GM23248 (cell line): ENCODE measurements at places on chromosomes 16 and 17. TPM values are rescaled to one million over a fixed set of nuclear protein-coding genes. Genes with fewer than 3 reads are reported as not detected.

The CDRT15L2 gene
- total RNA-seq, result not detected in 2 replicates

DNA sequence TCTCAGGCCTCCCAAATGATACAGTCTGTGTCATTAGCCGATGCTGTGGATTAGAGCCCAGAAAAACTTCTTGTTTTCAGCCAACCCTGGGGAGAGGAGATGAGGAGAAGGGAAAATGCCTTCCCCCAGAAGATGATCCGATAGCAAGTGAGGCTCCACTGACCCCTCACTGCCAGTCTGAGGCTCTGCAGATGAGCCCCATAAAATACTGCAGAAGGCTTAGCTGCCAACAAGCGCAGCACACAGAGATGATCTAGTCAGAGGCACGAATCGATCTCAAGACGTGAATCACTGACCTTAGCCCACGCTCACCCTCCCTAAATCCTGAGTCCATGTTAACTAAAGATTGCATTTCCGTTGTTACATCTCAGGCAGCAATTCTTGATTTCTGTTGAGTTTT is 31.5 kb downstream of the SALL1 start:
- no peaks in the 10 kb centered on the region for H3K36me3 ChIP-seq
- DNase-seq, result peak; percentile 77
- peaks cover 9% of the 10 kb centered on the region for H3K4me1 ChIP-seq
- no peak overlapping the region for H3K27ac ChIP-seq
- H3K4me3 ChIP-seq, result peak overlapping the region; percentile 23; the same call in 1 of the 2 replicates
- peaks cover 3% of the 10 kb centered on the region for H3K27me3 ChIP-seq

- 0 out of 2 replicates have a peak, but pooled peaks cover 3% of the 10 kb centered on the region for H3K36me3 ChIP-seq
- DNase-seq, result peak; percentile 35
- H3K4me1 ChIP-seq, result peaks cover 10% of the 10 kb centered on the region
- no peak overlapping the region for H3K4me3 ChIP-seq
- no peaks in the 10 kb centered on the region for H3K27me3 ChIP-seq
These were observed 28.5 kb downstream of the FTO start for GRCh38 chr16:53732296-53732929.

GRCh38 chr16:11198828-11199227 is 57.2 kb downstream of the SOCS1 start:
- no peak for DNase-seq
- peaks cover 20% of the 10 kb centered on the region for H3K4me1 ChIP-seq
- no peak overlapping the region for H3K27ac ChIP-seq
- H3K27me3 ChIP-seq, result no peaks in the 10 kb centered on the region
- no peaks in the 10 kb centered on the region for H3K36me3 ChIP-seq

DNA sequence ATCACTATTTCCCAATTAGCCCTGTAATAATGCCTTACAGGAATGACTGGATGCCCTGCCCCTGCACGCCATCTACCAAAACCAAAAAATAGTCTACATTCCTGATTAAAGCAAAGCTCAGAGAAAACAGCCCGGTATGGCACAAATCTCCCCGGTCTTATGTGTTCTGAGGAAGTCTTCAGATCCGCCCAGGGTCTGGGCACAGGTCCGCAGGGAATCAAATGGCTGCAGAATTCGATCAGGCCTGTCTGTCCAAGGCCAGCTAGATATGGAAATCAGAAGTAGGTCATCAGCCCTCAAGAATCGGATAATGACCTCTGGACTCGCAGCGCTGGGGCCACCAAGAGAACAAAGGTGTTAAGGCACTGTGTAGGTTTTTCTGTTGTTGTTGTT is 171.0 kb downstream of the ZFHX3 start:
- peaks cover 14% of the 10 kb centered on the region for H3K4me1 ChIP-seq
- no peak for DNase-seq
- H3K27me3 ChIP-seq, result no peaks in the 10 kb centered on the region
- no peaks in the 10 kb centered on the region for H3K36me3 ChIP-seq
- H3K27ac ChIP-seq, result peak overlapping the region; percentile 31; the same call in 1 of the 2 replicates
